Renal cortical epithelial cell (primary cell): ENCODE measurements at places on chromosomes 13 and 19. TPM values are rescaled to one million over a fixed set of nuclear protein-coding genes. Genes with fewer than 3 reads are reported as not detected.

SOHLH2 gene
- total RNA-seq = 0.10 and 0.69 TPM in 2 replicates

NXNL1 gene
- not detected in 2 replicates for total RNA-seq

PRR22 gene
- 0.15 TPM in 1 of 2 replicates, not detected in the other for total RNA-seq

CYP4F2 gene
- 0.05 and 1.9 TPM in 2 replicates for total RNA-seq

SMARCA4 gene
- total RNA-seq = 83.0 and 313 TPM in 2 replicates
